NCI-H748 treated with DMSO at 0.1 percent for 48 hours (cell line): ENCODE measurements at places on chromosomes 7 and 10.

- no peak for DNase-seq
Observed at GRCh38 chr10:45602082-45602730, 70.4 kb downstream of the ZFAND4 start.

- DNase-seq: no peak
Observed at GRCh38 chr7:45575501-45576248, 1.5 kb downstream of the ADCY1 start.

GRCh38 chr7:140028311-140028710, 34.4 kb downstream of the PARP12 start:
- no peak for DNase-seq

DNA sequence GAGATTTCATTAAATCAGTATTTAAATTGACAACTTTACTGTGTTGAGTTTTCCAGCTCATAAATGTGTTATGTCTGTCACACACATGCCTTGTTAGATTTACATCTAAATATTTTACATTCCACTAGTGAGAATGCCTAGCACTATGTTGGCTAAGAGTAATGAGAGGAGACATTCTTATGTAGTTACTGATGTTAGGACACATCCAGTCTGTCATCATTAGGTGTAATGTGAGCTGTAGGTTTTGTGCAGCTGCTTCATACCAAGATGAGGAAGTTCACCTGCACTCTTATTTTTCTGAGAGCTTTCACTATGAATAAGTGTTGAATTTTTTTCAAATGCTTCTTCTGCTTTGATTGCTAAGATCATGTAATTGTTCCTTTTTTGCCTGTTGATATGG, 218.0 kb upstream of the IGFBP3 start:
- DNase-seq: no peak

GRCh38 chr7:129110258-129110981, 34.1 kb upstream of the TSPAN33 start:
- DNase-seq: no peak

GRCh38 chr7:134900166-134900982, 85.9 kb upstream of the AGBL3 start:
- DNase-seq: no peak

DNA sequence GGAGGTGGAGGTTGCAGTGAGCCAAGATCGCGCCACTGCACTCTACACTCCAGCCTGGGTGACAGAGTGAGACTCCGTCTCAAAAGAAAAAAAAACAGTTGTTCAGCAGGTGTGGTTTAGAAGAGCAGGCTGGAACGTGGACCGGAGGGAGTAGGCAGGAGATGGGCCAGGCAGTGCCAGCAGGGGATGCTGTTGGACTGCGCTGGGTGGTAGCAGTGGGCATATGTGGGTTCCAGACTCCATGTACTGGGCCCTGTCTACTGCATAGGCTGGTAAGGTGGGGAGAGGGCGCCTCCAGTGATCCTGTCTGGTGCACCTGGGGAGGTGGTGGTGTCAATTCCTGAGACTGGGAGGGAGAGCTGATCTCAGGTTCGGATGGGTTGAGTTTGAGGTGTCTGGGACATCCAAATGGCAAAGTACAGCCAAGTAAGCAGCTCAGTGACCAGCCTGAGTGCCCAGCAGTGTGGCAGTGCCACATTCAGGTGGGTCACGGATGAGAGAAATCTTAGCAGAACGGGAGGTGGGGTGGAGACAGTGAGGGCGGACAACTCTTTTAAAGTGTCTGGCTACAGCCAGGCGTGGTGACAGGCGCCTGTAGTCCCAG, 25.9 kb downstream of the SFXN4 start:
- DNase-seq: no peak

DNA sequence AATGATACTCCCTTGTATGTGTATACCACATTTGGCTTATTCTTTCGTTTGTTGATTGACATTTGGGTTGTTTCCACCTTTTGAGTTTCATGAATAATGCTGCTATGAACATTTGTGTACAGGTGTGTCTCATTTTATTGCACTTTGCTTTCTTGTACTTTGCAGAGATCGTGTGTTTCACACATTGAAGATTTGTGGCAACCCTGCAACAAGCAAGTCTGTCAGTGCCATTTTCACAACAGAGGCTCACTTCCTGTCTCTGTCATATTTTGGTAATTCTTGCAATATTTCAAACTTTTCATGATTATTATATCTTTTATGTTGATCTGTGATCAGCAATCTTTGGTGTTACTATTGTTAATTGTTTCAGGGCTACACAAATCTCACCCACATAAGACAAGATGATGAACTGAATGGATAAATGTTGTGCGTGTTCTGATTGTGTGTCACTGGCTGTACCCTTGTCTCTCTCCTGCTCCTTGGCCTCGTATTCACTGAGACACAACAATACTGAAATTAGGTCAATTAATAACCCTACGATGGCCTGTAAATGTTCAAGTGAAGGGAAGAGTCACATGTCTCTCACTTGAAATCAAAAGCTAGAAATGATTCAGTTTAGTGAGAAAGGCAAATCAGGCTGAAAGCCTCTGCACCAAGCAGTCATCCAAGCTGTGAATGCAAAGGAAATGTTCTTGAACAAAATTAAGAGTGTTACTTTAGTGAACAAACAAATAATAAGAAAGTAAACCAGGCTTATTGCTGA, 133.6 kb upstream of the JCAD start:
- no peak for DNase-seq

DNA sequence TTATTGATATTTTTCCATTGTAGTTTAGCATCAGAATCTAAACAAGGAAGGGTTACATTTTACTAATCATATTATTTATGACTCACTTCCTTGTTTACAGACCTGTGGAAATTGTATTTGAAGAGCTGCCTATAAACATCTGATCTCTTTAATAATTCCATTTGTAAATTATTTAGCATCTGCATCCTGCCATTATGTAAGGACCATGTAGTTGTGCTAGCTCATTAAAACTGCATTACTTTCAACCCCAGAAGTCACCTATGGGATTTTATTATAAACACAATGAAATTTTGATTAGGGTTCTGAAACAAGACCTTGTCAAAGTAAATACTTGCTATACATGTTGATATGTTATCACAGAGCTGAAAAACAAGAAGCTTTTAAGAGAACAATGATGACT, 146.8 kb upstream of the SLC26A5 start:
- DNase-seq: no peak

GRCh38 chr10:77893386-77893785, 33.2 kb downstream of the DLG5 start:
- DNase-seq: no peak

DNA sequence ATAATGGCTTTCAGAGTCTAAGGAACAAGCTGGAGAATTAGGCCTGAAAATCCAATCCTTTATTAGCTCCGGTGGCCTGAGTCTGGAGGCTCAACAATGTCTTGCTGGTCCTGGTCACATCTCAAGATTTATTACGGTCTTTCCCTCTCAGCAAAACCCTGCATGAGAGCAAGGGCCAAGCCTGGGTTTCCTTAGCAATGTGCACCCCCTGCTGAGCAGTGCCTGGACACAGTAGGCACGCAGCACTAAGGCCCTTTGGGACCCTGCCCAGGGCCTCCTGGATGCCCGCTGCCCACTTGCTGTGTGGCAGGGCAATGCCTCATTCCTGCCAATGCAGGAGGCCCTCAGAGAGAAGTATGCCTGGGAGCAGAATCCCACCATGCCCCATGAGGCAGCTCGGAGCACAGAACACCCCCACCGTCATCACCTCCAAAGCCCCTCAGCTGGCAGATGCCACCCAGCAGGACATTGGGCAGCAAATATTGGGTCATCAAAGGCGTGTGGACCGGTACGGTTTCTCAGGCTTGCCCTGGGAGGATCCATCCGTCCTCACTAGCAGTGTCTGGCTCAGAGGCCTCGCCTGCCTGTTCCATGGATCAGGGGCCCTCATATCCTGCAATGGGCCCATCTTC, 156.4 kb downstream of the OAT start:
- DNase-seq: no peak

DNA sequence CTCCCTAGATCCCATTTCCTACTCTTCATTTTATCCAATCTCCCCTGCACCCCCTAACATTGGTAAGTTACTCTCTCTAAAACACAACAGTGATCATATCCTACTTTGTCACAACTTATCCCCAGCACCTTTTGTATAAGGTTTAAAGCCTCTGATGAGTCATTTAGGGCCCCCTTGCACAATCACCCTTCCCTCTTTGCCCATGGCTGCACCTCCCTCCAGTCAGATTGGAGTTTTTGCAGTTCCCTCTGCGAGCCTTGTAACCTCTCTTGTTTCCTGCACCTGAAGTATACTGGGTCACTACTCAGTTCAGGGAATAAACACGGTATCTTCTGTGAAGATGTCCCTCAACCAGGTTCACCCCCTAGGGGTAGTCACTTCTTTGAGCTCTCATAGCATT, 55.9 kb upstream of the ADRB1 start:
- no peak for DNase-seq

- DNase-seq: no peak
Observed at GRCh38 chr7:26326211-26326610, 34.5 kb downstream of the SNX10 start.

- DNase-seq: no peak
Observed at GRCh38 chr7:35729061-35729783, 34.3 kb upstream of the HERPUD2 start.

GRCh38 chr10:17028798-17029197, 100.8 kb downstream of the CUBN start:
- no peak for DNase-seq

DNA sequence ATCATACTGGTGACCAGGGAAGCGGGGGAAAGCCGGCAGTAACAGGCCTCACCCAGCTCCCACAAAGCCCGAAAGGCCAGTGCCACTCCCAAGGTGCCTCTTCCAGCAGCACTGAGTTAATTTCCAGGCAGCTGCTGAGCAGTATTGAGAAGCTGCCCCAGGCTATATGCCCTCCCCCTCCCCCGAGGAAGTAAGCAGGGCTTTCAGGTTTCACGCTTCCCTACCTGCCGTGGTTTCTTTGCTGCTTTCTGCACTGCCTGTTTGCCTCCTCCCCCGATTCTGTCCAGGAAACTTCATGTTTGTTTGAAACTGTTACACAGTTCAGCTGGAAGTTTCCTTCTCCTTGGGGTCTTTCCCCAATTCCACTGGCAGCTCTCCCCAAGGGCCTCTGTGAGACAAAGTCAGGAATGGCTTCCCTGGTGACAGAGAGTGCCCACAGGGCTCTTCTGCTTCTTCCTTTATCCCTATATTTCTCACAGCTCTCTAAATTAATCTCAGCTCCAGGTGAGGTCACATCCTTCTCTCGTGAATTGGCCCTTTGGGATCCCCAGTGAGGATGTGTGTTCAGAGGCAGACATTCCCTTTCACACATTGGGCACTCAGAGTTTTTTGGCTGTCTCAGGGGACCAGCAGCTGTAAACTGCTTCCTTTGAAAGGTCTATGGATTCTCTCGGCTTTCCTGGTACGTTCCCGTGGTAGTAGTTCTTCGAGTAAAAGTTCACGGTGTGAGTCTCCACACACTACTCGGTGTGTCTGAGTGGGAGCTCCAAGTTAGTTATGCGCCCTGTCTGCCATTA, 19.4 kb downstream of the C1GALT1 start:
- DNase-seq: no peak

DNA sequence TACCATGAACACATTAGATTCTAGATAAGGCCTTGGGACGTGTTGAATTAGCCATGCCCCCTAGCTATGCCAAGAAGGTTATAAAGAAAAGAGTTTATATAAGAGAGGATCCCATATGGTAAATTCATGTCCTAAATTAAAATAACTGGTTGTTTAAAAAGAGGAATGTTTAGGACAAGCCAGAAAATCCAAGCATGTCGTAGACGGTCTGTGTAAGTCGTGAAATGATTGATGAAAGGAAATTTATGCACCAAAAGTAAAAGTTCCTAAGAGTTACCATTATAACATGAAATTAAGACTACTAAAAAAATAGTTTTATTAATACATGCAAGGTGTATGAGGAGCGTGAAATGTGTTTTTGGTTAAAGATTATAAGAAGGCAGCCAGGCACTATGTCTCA, 624.9 kb downstream of the ARL4A start:
- DNase-seq: no peak

- peak; percentile 64 for DNase-seq
Observed at GRCh38 chr7:122887198-122887597, 938 bp upstream of the CADPS2 start.

DNA sequence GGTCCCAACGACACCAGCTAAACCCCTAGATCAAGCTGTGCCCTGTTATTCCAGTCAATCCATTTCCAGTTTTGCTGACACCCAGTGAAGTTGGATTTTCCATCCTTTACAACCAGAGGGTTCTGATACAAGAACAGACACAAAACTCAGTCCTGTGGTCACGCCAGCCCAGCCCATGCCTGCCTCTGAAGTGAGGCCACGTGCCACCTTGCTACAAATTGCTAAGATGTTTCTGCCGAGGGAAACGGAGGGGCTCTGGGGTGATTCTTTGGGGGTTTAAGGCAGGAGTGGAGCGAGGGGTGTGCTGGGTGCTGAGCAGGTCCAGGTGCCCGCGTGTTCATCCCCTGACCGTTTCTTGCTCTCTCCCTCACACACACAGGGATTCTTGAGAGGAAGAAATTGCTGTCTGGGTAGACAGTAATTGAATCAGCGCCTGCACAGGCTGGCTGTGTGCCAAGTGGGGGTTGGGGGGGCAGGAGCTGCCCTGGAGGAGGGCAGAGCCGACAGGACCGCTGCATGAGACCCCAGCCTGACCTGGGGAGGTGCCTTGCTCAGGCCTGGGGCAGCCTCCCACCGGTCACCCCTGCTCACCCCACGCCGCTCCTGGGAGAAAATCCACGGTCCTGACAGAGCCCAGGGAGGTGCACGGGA, 38.1 kb downstream of the ADAP1 start:
- DNase-seq: no peak

- DNase-seq: no peak
Observed at GRCh38 chr10:49225218-49225876, 37.2 kb upstream of the TMEM273 start.

DNA sequence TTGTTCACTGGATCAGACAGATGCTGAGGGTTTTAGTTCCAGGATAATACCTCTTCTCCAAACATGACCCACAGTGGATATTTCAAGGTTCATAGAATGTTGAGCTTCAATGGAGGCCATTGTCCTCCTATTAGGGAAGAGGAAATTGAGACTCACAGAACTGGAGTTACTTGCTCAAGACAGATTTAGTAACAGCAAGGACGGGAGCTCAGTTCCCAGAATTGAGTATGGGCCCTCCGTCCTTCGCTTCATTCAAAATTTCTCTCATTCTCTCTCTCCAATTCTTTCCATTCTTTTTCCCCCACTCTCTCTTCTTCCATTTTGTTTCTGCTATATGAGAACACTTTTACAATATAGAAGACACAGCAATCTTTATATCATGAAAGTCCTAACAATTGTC, 94.0 kb downstream of the DNAJB9 start:
- no peak for DNase-seq

- DNase-seq: no peak
Observed at GRCh38 chr7:28808796-28809533, 149.2 kb downstream of the TRIL start.

DNA sequence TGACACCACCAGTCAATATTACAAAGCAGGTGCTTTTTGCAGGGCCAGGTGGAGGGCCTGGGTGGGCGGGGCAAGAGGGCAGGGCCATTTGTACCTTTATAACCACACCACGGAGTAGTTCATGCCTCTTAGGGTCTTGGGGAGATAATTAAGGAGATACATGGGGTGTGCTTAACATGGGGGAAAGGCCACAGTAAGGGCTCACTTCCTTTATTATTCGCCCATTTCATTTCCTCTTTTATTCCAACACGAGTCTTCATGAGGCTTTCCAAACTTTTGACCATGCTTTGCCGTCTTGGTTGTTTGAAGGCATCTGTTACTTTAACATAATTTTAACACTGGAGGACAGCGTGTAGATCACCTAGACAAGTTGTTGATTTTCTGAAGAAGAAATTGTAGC, 33.3 kb upstream of the LYZL2 start:
- no peak for DNase-seq
